Fibroblast of skin of right quadriceps (primary cell): ENCODE measurements at places on chromosomes 11 and 22.

GRCh38 chr11:118973985-118974384 is 2.4 kb downstream of the FOXR1 start:
- no peak for DNase-seq

DNA sequence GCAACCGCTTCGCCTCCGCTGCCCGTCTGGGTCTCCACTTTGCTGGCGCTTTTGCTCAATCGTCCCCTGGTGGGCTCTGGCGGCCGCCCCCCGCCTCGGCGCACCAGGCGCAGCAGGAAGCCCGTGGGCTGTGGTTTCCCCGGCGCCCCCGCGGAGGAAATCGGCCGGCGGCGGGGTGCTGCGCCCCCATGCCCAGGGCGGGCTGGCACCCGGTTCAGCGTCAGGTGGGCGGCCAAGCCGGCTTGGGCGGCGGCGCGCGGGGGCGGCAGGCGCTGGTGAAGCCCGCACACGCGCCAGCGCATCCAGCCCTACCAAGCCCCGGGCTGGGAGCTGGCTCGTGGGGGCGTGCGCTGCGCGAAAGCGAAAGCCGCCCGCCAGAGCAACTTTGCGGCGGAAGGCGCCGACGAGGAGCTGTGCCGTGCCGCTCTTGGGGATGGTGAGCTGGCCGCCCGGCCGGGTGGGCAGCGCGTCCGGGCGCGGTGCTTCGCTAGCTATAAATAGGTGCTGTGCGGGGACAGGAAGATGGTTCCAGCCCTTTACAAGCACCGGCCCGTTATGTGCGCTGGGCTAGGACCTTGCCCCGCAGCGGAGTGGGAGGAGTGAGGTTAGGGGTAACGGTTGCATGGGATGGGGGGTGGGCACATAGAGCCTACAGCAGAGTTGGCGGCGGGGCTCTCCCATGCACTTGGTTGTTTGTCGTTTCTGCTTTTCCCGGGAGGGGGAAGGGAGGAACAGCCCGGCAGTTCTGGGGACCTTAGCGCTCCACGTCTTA is 25.0 kb upstream of the SUSD2 start:
- DNase-seq: peak; percentile 35

- peak; percentile 29 for DNase-seq
Observed at GRCh38 chr11:92941676-92942571, 27.5 kb upstream of the MTNR1B start.

GRCh38 chr11:92314499-92314898 is 89.9 kb downstream of the FAT3 start:
- DNase-seq: no peak

DNA sequence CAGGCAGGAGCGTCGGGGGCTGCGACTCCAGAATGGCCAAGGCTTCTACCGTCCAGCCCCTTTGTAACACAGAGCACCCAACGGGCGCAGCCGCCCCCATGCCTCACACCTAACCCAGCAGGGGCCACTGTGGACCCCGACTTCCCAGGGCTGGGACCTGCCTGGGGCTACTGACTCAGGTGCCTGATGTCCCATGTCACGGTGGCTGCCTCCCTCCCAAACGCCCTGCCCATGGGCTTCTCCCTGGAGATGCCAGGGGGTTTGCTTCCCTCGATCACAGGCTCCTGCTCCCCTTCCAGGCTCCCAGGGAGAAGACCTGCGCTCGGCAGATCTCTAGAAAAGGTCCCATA is 84.0 kb downstream of the MYEOV start:
- DNase-seq: no peak

DNA sequence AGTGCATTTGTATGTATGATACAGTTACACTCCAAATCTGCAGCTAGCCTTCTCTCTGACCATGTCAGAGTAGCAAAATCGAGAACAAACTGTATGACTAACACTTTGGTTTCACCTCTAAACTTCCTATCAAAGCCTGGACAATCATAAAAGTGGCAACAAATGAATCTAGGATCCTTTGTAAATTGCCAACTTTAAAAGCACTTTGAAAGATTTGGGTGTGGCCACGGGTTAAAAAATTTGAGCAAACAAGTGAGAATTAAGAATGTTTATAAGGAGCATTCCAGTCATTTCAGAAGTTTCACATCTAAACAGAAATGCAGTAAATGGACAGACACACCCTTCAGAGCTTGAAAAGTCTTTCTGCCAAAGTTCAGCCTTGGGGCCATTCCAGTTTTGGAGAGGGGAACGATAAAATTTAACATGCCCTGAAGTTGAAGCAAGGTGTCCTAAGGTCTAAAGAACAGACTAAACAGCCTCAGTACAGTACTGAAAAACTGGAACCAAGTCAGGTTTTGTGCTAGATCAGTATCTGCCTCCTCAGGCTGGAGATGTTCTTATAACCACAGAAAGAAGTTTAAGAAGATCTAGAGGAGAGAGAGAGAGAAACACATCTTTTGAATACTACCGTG is 181.9 kb upstream of the BDNF start:
- no peak for DNase-seq

GRCh38 chr11:74493791-74494630 is 487 bp upstream of the LIPT2 start:
- DNase-seq: peak; percentile 58

GRCh38 chr11:27174021-27174420 is 133.4 kb downstream of the BBOX1 start:
- no peak for DNase-seq

GRCh38 chr11:43242401-43242800 is 69.4 kb upstream of the API5 start:
- DNase-seq: no peak

GRCh38 chr11:69992026-69992425 is 86.1 kb upstream of the ANO1 start:
- no peak for DNase-seq

DNA sequence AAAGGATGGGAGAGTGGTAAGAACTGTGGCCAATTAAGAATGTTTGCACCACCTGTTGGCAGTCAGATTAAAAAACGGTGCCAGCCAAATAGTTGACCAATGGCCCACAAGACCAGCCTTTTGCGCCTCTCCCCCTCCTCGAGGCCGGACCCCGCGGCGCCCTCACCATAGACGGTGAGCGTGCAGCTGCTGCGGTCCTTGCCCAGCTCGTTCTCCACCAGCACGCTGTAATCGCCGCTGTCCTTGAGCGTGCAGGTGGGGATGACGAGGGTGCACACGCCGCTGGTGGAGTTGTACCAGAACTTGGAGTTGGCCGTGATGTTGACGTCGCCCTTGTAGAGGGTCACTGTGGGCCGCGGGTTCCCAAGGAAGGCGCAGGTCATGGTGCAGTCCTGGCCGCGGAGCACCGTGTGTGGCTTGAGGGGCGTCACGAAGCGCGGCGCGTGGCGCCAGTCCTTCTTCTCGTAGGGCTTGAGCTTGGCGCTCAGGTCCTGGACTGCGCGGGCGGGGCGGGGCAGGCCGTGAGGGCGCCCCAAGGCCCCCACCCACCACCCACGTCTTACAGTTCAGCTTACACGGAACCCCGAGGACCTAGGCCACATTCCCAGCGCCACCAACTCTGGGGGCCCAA is 7.2 kb downstream of the TMEM86A start:
- DNase-seq: no peak

GRCh38 chr11:2204361-2205213 is 33.0 kb upstream of the TH start:
- no peak for DNase-seq

- DNase-seq: peak; percentile 71
Observed at GRCh38 chr11:96314326-96315020, 28.5 kb downstream of the MAML2 start.

DNA sequence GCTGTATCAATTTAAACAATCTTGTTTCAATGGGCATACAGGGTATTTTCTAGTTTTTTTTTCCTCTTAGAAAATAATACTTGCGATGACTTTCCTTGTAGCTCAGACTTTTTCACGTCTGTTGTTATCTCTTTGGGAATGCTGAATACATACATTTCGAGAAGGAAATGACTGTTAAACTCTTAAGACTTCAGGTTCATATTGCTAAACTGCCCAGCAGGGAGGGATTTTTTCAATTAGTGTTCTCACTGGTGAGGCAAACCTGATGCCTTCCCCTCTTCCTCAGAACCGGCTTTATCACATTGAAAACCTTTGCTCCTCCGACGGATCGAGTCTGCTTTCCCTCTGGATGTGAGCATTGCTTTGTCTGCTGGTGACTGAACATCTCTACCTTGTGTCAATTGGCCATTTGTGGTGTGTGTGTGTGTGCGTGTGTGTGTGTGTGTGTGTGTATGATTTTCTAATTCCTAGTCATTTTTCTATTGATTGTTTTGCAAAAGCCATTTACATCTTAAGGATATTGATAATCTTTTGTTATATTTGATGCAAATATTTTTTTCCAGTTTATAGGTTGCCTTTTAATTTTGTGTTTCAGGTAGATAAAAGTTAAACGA is 6.6 kb downstream of the NEAT1 start:
- DNase-seq: peak; percentile 69

DNA sequence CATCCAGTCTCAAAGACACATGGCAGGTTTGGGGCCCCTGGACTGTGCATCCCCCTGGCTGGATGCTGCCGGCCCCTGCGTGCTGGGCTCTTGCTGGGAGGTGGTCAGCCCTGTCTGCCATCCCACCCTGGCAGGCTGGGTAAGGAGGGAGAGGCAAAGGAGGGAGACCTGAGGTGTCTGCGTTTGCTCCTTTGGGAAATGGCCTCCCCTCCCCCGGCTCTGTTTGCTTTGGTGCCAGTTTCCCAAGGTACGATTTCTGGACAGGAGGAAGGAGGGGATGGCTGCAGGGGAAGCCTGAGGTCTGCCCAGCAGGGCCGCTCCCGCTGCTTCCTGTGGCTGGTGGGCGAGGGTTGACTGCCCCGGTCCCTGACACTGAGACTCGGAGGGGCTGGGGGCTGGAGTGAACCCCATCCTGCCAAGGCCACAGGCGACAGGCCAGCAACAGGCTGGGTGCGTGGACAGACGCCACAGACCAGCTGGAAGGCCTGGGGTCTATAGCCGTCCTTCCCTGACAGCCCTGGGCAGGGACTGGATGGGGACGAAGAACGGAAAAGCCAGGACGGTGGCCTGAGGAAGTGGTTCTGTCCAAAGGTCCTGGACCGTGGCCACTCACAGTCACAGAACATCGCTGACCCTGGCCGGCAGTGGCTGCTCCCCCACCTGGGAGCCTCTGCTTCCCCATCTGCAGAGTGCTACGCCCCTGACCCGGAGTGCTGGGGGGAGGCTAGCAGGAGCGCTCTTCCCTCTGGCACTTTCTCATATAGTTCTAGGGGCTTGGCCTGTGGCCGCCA is 38.0 kb downstream of the OSBPL5 start:
- DNase-seq: no peak

GRCh38 chr22:21032037-21032867 is at the start of gene SLC7A4:
Gene SLC7A4, minus strand, starts transcription at chr22:21032561. Its CDS starts 749 bp downstream, at chr22:21031812.
- DNase-seq: no peak

DNA sequence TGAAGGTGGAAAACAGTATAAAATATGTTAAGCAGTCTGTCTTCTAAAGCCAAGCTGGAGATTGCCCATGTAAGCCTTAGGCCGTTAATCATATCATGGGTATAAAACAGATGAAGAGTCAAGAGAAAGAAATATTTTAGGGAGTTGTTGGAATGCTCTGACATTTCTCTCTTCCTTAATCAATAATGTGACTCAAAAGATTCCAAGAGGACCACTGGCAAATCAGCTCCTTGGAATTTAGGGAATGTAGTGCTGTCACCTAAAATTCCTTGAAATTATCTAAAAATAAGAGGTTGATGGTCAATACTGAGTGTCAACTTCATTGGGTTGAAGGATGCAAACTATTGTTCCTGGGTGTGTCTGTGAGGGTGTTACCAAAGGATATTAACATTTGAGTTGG is 525.9 kb downstream of the KCNA4 start:
- DNase-seq: peak; percentile 8

DNA sequence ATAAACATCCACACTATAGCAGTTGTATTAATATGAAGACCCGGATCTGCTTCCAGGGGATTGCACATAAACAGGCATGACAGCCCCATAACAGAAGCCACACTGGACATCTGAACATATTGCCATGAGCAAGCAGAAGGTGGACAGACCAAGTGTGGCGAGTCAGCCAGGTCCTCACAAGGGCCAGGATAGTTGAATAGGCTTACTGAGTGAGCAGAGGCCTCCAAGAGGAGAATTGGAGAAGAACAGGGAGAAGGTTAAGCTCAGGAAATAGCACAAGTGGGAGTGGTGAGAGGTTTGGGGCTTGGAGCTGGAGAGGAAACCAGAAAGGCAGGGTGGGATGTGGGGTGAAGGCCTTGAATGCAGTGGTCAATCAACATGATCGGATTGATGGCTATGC is 10.8 kb downstream of the SLC35C1 start:
- DNase-seq: no peak

DNA sequence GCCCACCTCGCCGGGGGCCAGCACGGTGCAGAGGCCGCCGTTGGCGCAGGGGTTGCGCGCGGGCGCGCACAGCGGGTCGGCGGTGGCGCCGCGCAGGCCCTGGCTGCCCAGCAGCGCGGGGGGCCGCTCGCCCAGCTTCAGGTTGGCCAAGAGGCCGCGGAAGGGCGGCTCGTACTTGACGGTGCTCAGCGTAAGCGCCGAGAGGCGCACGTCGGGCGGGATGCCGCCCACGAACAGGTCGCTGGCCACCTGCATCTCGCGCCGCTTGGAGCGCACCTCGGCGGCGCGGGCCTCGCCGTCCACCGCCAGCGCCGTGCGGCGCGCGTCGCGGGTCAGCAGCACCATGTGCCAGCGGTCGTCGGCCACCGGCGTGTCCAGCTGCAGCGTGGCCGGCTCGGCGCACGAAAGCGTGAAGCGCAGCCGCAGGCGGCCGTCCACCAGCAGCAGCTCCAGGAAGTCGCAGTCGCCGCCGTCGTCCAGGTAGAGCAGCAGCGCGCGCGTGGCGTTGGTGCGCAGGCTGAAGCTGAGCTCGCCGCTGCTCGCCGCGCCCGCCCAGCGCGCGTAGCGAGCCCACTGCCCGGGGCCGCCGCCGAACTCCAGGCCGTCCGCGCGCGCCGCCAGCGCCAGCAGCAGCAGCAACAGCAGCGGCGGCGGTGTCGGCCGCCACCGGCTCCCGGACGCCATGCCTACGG is 9.8 kb downstream of the NRXN2 start:
- peak; percentile 23 for DNase-seq

- DNase-seq: no peak
Observed at GRCh38 chr11:114130115-114130576, 70.6 kb downstream of the ZBTB16 start.

- no peak for DNase-seq
Observed at GRCh38 chr22:37781434-37782059, 26.2 kb upstream of the GCAT start.

- DNase-seq: no peak
Observed at GRCh38 chr11:66321606-66322005, 4.8 kb upstream of the CD248 start.

DNA sequence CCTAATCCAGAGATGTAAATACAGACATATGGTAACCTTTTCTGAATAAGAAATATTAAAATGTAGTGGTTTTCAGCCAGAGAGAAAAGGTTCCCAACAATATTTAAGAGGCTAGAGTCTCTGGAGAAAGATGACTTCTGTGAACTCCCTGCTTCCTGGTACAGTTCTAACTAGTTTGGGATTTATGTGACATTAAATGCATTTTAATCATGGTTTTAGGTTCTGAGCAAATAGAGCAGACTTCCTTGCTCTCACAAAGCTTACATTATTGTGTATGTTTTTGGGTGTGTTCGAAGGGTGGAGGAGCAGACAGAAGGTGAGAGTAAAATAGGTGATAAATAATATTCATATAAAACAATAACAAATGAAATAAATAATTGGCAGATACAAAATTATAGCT is 250.1 kb upstream of the LUZP2 start:
- no peak for DNase-seq
